Central memory CD4-positive, alpha-beta T cell (primary cell): ENCODE measurements at places on chromosomes 3 and 15.

- no peak for DNase-seq
These were observed 7.3 kb upstream of the SCAPER start for GRCh38 chr15:76912430-76912829.

DNA sequence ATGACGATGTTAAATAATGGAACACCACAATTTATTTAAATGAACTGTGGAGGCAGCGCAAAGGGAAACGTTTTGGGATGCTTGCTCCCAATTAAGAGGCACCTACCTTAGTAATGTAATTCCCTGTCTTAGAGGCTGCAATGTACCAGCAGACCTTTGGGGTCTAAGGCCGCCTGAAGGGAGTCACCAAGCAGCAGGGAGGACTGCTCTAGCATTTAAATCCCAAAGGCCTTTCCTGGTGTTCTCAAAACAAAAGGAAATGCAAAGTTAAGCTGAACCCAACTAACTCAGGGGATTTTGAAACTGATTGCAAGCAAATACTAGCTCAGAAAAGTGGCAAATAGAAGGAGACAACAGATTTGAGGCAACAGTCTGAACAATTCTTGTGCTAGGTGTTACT, 510.8 kb downstream of the GABRG3 start:
- no peak for DNase-seq

- no peak for DNase-seq
These were observed at the start of gene P2RY12 for GRCh38 chr3:151384741-151385174. TSS of gene P2RY12 (minus strand) at chr3:151384753. CDS start at chr3:151338845, 45,908 bp downstream.

DNA sequence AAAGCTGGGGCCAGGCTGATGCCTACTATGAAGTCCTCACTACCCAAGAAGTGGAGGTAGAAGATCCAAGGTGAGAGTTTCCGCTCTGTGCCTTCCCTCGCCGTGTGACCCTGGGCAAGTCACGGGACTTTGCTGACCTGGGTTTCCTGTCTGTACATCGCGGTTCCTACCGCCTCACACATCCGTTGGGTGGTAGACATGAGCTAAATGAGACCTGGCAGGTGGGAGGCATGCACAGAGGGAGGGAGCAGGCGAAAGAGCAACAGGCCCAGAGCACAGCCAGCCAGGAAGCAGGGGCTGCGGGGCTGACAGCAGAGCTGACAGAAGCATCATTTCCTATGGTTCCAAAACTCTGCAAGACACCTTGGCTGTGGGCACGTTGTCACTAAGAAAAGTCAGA, 157.3 kb upstream of the BHLHE40 start:
- DNase-seq: peak; percentile 91

GRCh38 chr15:30992249-30992864, 929 bp upstream of the MTMR10 start:
- no peak for DNase-seq
